ENCODE measurements at places on chromosomes 12 and 14. TPM values are rescaled to one million over a fixed set of nuclear protein-coding genes. Genes with fewer than 3 reads are reported as not detected.

TMEM116 gene
- total RNA-seq = 6.7 TPM

DNAH10 gene
- total RNA-seq = 0.11 TPM

TSPAN9 gene
- total RNA-seq = 14.4 TPM

PMCH gene
- total RNA-seq = not detected

IAPP gene
- total RNA-seq = not detected

HELB gene
- 0.86 TPM for total RNA-seq

RD3L gene
- total RNA-seq = not detected

CCDC177 gene
- total RNA-seq = not detected

SPTB gene
- 0.11 TPM for total RNA-seq

ZNF605 gene
- 15.6 TPM for total RNA-seq

NOS1 gene
- not detected for total RNA-seq

SMIM41 gene
- total RNA-seq = not detected

RERG gene
- total RNA-seq = not detected

FLVCR2 gene
- total RNA-seq = not detected

LRFN5 gene
- 2.1 TPM for total RNA-seq

DPF3 gene
- 7.9 TPM for total RNA-seq

OAS2 gene
- total RNA-seq = 1.0 TPM

IFNG-AS1 gene
- total RNA-seq = not detected

OR4M1 gene
- not detected for total RNA-seq

B3GNT4 gene
- not detected for total RNA-seq

MTRFR gene
- total RNA-seq = 3.7 TPM

PTPRR gene
- total RNA-seq = 0.25 TPM

ALDH1L2 gene
- 50.9 TPM for total RNA-seq

TGM1 gene
- 1.3 TPM for total RNA-seq

C12orf50 gene
- not detected for total RNA-seq

LRRC9 gene
- not detected for total RNA-seq

MYO1H gene
- total RNA-seq = not detected

RPL36AL gene
- total RNA-seq = 89.8 TPM

PTCSC3 gene
- total RNA-seq = not detected

LARP4 gene
- 17.4 TPM for total RNA-seq

GCN1 gene
- total RNA-seq = 79.7 TPM

ACOT6 gene
- total RNA-seq = not detected

LRP6 gene
- 19.2 TPM for total RNA-seq

KRT75 gene
- not detected for total RNA-seq

RTL1 gene
- total RNA-seq = not detected

RASAL1 gene
- total RNA-seq = not detected

ALG10B gene
- total RNA-seq = 1.7 TPM

MAX gene
- total RNA-seq = 41.1 TPM

CLEC7A gene
- total RNA-seq = not detected

FGD4 gene
- total RNA-seq = 3.5 TPM

TRIAP1 gene
- 45.6 TPM for total RNA-seq

FSCB gene
- not detected for total RNA-seq

SNRNP35 gene
- total RNA-seq = 19.0 TPM

PIP4P1 gene
- 18.6 TPM for total RNA-seq

SLCO1B1 gene
- not detected for total RNA-seq

CACNA1C gene
- 11.5 TPM for total RNA-seq

SMCO2 gene
- not detected for total RNA-seq

TEX52 gene
- not detected for total RNA-seq

TAS2R7 gene
- not detected for total RNA-seq

ASCL1 gene
- not detected for total RNA-seq

LTBR gene
- 147 TPM for total RNA-seq

HOXC5 gene
- total RNA-seq = 1.1 TPM

WIF1 gene
- not detected for total RNA-seq

All from GM23248 (cell line).